ENCODE measurements at places on chromosomes 3 and 15. TPM values are rescaled to one million over a fixed set of nuclear protein-coding genes. Genes with fewer than 3 reads are reported as not detected.

Gene PLAAT1
- not detected for total RNA-seq

Gene GRAMD1C
- 0.67 TPM for total RNA-seq

Gene PIGZ
- 0.26 TPM for total RNA-seq

Gene PXK
- total RNA-seq = 44.7 TPM

Gene CPN2
- total RNA-seq = not detected

GRCh38 chr3:172106989-172107388 is 67.6 kb downstream of the FNDC3B start:
- H3K27me3 ChIP-seq = no peaks in the 10 kb centered on the region
- peaks cover 2% of the 10 kb centered on the region for H3K36me3 ChIP-seq
- peak; percentile 79 for DNase-seq
- peak overlapping the region; percentile 84 for H3K27ac ChIP-seq
- H3K4me3 ChIP-seq = peak overlapping the region; percentile 52
- peaks cover 72% of the 10 kb centered on the region for H3K4me1 ChIP-seq

GRCh38 chr15:33148129-33148751 is 46.3 kb downstream of the FMN1 start:
- H3K4me1 ChIP-seq = peaks cover 13% of the 10 kb centered on the region
- H3K4me3 ChIP-seq = peak overlapping the region; percentile 14
- no peaks in the 10 kb centered on the region for H3K27me3 ChIP-seq
- no peaks in the 10 kb centered on the region for H3K36me3 ChIP-seq

All from activated naive CD4-positive, alpha-beta T cell treated with anti-CD3 and anti-CD28 coated beads for 36 hours (primary cell).